ENCODE measurements at places on chromosomes 2 and 18.

DNA sequence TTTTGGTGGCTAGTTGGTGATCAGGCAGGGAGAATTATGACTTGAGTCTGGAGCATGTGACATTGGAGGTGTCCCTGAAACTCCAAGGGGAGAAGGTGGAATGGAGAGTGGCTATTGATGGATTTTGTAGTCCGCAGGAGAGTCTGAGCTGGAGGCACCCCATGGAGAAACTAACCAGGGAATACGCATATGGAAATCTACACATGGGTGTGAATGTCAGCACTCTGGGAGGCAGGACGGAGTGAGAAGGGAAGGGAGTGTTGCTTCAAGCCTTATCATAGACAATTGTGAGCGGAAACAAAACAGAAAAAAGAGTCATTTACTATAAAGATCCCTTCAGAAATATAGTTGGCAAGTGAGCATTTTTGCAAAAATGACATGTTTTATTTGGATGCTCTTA, 667 bp upstream of the SCYGR4 start:
- no peak for DNase-seq

DNA sequence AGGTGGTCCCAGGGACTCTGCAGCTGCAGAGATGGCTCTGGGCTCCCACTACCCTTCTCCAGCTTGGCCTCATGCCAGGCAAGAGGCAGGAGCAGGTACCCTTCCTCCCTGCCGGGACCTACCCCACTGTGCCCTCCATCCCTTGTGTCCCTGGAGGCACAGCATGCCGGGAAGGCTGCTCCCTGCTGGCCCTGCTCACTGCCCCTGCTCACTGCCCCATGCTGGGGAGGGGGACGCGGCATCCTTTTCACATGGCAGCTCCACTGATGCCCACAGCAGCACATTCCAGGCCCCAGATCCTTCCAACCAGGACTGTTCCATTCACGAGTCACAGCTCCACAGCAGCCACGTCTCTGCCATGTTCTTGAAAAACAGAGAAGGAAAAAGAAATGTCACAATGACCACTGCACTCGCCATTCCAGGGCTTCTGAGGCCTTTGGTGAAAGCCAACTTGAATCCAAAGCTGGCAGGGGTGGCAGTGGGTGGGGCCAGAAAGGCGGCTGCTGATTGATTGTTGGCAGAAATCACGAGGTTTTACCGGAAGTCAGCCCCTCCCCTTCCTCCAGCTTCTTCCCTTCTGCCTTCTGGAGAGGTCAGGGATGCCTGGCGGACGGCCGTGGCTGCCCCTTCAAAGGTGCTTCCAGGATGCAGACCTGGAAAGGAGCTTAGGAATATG, 268.0 kb downstream of the CYP26B1 start:
- DNase-seq = no peak

- no peak for DNase-seq
Observed at GRCh38 chr2:85888020-85888683, 638 bp downstream of the ST3GAL5 start.

- no peak for DNase-seq
Observed at GRCh38 chr2:220143336-220143735, 515.9 kb downstream of the SLC4A3 start.

GRCh38 chr18:8893628-8894231, 188.4 kb downstream of the MTCL1 start:
- no peak for DNase-seq

GRCh38 chr2:240135706-240136012, 446 bp downstream of the COPS9 start:
- no peak for DNase-seq

DNA sequence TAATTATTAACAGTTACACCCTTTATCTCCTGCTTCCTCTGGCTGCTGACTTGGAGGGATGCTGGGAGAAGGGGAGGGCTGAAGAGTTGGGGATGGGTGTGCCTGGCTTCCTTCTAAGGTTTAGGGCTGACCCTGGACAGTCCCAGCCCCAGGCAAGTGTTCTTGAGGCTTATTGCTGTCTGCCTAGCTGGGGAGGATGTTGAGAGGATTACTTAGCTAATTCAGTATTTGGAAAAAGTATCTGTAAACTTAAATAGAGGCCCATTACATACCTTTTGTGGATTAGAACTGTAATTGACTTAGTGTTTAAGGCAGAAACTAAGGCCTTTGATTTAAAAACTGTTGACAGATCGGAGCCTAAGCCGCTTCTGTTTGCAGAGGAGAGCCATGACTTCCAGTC, 67.6 kb downstream of the AGAP1 start:
- DNase-seq = no peak

DNA sequence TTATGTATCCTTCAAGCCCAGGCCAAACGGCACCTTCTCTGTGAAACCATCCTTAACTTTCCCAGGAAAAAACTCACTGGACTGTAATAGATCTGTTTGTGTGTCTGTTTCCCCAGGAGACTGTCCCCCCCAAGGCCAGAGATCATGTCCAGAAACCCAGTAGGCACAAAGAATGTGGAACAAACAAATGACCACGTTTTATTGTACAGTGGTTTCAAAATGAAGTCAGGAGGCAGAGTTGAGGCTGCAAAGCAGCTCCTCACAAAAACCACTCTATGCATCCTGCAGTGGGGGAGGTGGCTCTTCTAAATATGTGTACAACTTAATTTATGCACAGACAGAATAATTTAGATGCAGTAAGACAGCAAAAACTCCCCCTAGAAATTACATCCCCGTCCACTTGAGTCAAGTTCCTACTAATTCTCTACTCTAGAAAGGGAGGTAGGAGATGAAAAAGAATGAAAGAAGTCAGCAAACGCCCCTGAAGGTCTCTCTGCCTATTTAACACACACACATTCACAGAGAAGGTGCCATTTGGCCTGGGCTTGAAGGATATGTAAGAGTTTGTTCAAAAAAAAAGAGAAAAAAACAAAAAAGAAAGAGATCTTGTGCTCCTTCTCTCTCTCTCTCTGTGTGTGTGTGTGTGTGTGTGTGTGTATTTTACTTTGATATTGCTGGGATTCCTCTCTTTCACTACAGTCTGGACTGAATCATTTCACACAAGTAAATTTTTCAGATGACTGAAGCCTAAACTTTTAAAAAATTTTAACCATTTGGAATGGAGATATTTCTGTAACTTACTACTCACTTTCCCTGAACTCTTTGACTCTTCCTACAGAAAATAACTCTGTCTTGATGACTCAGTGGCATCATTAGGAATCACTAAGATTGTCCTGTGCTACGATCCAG, 19.5 kb downstream of the BCL2 start:
- DNase-seq = no peak

GRCh38 chr2:39160982-39161381, 40.1 kb upstream of the SOS1 start:
- DNase-seq = no peak

GRCh38 chr2:120476141-120476540, 130.2 kb downstream of the INHBB start:
- no peak for DNase-seq

DNA sequence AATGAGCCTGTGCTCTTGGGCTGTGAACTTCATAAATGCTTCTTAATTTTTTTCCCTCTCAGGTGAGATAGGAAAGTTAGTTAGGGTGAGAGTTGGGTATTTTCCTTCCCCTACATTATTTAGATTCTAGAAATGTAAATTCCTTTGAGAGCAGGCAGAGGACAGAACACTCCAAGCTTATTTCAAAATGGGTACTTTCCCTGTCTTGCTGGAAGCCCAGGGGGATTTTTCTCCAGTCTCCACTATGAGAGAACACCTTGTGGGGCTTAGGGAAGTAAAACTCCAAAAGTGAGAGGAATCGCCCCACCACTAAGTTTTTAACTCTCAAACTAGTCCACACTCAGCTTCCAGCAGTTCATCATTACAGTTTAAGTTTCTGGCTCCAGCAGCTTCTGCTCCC, 253.2 kb upstream of the CTAGE1 start:
- no peak for DNase-seq

- DNase-seq = no peak
Observed at GRCh38 chr2:73503992-73504570, 118.4 kb downstream of the ALMS1 start.

DNA sequence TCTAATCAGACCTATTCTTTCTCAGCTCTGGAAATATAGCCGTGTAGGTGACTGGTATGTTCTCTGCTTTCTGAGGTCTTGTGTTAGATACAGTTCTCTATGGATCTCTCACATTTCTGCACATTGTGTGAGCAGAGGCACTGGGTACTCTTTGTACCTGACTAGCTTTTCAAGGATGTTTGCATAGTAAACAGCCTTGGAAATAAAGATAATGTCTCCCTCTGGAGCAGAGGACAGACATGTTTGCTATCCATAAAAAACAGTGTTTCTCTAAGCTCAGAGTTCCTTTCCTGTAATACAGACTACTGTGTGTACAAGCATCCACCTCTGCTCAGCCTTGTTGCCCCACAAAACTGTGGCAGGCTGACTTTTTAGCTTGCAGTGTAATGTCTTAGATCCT, 279.2 kb downstream of the CTNNA2 start:
- no peak for DNase-seq

DNA sequence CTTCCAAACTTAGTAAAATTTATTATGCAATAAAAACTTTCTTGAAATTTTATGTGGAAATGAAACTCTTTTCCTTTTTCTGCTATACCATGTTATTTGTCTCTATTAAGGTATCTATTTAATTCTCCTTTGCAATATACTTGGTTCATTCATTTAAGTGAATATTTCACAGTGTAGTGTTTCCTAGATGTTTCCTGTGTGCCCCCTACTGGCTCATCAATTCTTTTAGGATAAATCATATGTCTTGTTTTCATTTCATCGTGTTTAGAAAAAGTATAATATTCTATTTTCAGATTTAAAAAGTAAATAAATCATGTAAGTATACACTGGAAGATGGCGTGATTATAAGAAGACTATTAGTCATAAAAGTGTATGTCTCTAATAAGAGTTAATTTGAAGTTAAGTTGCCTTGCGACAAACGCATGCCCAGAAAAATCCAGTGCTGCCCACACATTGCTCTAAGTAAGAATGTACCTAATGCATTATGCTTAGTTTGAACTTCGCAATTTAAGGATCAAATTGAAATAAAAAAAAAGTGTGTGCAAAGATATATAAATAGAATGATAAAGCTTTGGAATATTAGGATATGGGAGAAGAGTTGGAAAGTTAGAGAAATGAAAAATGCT, 525.4 kb downstream of the KCNJ3 start:
- DNase-seq = no peak

DNA sequence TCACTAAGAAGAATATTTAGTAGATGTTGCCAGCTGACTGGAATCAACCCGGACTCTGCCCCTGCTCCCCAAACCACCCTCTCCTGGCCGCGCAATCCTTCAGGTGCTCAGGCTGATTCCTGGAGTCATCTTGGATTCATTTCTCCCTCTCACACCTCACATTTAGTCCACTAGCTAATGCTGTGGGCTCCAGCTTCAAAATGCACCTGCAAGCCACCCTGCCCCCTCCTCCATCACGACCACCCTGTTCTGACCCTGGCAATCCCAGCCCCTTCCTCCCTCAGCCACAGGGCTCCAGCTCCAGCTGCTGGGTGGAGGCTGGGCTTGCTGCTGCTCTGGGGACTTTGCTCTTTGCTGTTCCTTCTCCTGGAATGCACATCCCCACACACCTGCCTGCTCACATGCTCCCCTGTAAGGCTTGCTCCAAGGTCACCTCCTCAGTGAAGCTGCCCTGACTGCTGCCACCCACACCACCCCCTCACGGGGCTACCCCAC, 61.3 kb upstream of the SH3RF3 start:
- DNase-seq = no peak

DNA sequence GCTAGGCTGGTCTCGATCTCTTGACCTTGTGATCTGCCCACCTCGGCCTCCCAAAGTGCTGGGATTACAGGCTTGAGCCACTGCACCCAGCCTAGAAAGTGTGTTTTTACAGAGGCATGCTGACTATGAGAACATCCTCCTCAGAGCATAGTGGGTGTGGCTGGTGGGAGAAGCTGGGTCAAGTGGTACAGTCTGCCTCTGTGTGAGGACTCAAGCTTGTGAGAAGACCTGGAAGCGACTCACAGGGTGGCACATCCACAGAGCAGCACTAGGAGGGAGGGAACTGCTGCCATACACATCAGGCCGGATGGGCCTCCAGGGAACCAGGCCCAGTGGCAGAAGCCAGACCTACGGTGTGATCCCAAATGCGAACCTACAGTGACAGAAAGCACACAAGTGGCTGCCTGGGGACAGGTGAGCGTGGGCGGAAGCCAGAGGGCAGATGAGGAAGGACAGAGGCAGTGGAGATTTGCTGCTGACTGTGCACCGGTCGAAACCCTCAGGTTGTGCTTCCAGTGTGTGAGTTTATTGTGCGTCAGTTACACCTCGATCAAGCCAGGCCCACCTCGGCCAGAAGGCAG, 8.9 kb downstream of the ARHGEF4 start:
- DNase-seq = no peak

DNA sequence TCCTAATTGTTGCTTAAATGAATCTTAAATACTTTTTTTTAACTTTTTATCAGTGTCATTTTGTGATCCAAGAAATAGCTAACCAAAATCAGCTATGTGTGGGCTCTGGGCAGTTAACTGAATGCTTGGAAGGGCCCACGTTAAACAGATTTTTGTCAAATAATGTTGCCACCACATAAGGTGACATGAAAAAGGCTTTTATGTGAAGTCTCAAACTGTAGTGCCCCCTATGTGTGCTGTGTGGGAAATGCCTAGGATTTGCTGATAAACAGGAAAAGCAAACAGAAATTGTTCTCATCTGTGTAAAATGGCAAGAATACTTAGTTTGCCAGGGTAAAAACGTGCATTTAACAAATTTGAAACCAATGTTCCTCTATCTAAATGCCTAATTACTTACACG, 242.2 kb downstream of the ZNF516 start:
- no peak for DNase-seq

DNA sequence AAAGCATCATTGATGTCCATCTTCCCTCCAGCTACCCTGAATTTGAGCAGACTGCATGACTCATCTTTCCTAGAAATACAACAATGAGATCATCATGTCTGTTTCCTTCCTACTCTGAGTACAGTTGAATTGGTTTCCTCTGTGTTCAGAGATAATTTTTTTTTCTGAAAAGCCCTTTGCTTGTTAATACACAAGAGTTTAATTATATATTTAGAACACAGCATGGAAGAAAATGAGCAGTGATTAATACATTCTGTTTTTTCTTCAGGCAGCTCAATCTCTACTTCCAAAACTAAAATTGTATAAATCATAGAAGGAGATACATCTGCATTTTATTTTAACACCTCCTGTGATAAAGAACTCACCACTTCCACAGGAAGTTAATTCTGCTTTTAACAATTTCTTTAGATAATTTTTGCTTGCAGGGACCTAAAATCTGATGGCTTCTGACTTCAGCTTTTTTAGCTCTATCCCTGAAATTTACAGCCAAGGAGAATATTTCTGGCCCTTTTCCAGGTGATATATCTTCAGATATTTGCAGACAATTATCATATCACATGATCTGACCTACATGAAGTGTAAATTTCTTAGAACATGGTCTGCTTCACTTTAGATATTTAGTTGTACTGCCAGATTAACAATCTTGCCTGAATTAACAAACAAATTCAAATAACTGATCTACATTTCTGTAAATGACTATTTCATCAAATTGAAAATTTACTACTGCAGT, 249.0 kb downstream of the TRIB2 start:
- DNase-seq = no peak

GRCh38 chr2:73718421-73718820, 18.7 kb downstream of the TPRKB start:
- no peak for DNase-seq
